D341Med (cell line): ENCODE measurements at places on chromosomes 7 and 10.
A peak's percentile ranks its signal among the peaks of the same experiment; 100 is the strongest.

DNA sequence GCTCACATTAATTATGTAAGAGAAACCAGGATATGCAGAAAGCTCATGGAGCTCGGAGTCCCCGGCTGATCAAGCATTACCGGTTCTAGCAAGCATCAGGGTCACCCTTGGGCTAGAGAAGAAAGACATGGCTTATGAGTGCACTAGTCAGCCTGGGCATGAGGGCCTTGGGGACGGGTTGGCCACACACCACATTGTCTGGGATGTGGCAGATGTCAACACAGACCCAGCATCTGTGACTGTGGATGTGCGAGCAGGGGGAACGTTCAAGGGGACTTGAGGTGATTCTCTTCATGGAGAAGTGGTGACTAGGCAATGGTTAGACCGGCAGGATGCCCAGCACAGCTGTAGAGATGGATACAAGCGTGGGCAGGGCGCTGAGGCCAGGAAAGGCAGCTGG lies 13.7 kb downstream of the ZMIZ2 start:
- DNase-seq, result no peak

DNA sequence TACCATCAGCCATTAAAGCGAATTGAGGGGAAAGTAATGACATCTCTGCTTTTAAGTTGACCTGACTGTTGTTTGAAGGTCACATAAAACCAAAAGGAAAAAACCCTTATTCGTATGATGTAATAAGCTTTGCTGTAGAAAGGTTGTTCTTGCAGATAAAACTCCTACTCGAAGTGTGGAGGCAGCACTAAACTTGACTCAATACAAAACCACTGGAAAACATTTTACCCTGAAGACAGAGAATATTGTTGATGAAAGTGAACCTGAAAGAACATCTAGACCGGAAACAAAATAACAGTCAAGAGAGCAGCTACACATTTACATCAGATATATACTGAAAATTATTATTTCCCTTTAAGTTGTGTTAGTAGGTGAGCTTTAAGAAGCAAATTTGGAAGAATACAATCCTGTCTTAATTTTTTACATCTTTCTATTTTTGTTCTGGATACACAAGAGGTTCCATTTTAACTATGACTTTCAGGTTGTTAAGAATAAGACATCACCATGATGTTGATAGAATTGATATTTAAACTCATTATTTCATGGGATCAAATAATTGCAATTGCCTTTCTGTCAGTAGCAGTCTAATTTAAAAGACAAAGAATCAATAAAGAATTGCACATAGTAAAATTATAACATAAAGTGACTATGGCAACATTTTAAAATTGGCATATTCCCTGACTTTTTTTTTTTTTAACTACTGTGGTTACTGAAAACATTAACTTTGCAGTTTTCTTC lies 6.4 kb downstream of the ETV1 start:
- no peak for DNase-seq

DNA sequence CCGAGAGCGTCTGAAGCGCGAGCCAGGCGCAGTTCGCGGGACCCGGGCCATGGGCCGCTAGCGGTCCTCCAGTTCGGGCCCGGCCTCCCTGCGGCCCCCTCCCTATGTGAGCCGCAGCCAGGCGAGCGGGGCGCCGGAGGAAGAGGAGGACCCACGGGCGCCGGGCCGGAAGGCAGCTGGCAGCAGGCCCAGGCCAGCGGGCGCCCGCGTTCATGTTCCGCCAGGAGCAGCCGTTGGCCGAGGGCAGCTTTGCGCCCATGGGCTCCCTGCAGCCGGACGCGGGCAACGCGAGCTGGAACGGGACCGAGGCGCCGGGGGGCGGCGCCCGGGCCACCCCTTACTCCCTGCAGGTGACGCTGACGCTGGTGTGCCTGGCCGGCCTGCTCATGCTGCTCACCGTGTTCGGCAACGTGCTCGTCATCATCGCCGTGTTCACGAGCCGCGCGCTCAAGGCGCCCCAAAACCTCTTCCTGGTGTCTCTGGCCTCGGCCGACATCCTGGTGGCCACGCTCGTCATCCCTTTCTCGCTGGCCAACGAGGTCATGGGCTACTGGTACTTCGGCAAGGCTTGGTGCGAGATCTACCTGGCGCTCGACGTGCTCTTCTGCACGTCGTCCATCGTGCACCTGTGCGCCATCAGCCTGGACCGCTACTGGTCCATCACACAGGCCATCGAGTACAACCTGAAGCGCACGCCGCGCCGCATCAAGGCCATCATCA lies 1.1 kb downstream of the ADRA2A start:
- DNase-seq, result peak; percentile 54

GRCh38 chr10:59464483-59464882 lies 102.1 kb upstream of the FAM13C start:
- no peak for DNase-seq

DNA sequence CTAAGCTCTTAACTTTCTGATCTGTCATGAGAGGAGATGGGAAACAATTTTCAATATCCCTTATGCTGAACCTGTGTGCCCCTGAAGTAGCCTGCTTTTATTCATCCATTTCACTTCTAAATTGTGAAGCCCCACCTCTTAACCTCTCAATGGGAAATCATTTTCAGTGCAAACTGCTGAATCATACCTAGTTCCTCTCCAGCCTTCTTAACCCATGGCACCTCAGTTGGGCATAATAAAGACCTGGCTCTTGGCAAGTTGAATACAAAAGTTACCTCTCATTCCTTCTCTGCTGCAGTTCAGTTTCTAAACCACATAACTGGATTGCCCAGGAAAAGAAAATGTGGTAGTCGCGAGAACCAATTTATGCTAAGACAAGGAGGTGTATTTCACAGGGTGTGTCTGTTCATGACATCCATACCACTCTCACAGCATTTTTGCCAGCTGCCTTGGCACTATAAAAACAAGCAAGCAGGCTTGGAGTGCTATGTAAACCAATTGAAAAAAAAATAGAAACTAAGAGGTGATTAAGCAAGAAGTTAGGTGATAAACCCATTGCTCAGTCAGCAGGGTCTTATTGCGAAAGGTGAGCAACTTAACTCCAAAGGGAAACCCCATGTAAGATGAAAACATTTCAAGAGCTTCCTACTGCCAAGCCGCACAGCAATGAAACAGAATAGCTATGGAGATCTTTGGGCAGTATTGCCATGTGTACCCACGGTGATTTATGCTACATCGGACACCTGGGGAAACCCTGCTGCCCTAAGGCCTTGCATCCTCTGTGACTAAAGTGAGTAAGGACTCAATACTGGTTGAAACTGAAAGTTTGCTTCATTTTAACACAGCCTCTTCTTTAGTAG lies 57.0 kb upstream of the DKK1 start:
- no peak for DNase-seq

DNA sequence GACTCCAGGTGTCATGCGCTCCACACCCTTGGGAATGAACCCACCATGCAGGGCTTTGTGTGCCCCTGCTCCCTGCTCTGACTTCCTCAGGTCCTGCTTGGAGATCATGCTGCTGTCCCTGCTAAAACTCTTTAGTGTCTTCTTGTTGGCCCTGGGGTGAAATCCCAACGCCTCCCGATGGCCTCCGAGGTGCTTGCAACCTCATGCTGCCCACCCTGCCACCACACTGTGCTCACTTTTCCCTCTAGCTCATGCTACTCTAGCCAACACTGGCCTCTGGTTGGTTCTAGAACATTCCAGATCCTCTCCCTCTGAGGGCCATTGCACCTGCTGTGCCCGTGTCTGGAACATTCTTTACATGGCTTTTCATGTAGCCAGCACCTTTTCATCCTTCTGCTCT lies 227.7 kb downstream of the ADAM12 start:
- DNase-seq, result no peak

GRCh38 chr10:109929501-109930219 lies 6.3 kb upstream of the XPNPEP1 start:
- DNase-seq, result no peak

DNA sequence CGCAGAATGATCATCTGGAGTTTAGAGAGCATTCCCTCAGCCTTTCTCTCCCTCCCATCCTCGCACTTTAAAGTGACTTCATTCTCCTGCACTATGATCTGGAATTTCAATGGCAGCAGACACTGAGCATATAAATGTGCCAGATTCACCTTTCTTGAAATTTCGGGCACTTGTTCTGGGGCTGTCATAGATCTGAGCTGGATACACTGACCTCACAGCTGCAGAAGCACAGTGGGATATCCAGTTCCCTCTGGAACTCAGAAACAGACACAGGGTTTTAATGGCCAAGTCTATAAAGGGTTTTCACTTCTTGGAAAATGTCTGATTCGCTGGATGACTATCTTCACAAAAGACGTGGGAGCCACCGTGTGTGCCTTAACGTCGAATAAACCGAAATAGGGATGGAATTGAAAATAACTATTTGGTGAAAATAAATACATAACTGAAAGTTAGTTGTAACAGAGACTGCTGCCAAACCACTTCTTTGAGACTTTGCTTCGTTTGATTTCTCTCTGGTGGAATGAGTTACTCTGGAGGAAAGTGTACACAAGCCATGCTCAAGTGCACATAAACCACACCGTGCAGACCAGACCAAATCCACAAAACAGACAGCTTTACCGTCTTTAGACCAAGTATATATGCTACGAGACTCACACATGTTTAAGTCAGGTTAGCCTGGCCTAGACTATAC lies 126.1 kb downstream of the SVIL start:
- DNase-seq, result no peak

GRCh38 chr10:54096892-54097291 lies 704.1 kb downstream of the PCDH15 start:
- no peak for DNase-seq

GRCh38 chr10:132978542-132978941 lies 36.2 kb upstream of the CFAP46 start:
- DNase-seq, result no peak

- no peak for DNase-seq
These were observed 34.0 kb upstream of the DLD start for GRCh38 chr7:107856806-107857540.

- no peak for DNase-seq
These were observed 38.3 kb upstream of the GHITM start for GRCh38 chr10:84101042-84101441.

- DNase-seq, result no peak
These were observed 49.6 kb downstream of the PLPP4 start for GRCh38 chr10:120506674-120507073.

GRCh38 chr10:117686606-117687005 lies 144.1 kb downstream of the EMX2 start:
- no peak for DNase-seq

- DNase-seq, result no peak
These were observed 238.9 kb downstream of the CAMK1D start for GRCh38 chr10:12588091-12588860.

DNA sequence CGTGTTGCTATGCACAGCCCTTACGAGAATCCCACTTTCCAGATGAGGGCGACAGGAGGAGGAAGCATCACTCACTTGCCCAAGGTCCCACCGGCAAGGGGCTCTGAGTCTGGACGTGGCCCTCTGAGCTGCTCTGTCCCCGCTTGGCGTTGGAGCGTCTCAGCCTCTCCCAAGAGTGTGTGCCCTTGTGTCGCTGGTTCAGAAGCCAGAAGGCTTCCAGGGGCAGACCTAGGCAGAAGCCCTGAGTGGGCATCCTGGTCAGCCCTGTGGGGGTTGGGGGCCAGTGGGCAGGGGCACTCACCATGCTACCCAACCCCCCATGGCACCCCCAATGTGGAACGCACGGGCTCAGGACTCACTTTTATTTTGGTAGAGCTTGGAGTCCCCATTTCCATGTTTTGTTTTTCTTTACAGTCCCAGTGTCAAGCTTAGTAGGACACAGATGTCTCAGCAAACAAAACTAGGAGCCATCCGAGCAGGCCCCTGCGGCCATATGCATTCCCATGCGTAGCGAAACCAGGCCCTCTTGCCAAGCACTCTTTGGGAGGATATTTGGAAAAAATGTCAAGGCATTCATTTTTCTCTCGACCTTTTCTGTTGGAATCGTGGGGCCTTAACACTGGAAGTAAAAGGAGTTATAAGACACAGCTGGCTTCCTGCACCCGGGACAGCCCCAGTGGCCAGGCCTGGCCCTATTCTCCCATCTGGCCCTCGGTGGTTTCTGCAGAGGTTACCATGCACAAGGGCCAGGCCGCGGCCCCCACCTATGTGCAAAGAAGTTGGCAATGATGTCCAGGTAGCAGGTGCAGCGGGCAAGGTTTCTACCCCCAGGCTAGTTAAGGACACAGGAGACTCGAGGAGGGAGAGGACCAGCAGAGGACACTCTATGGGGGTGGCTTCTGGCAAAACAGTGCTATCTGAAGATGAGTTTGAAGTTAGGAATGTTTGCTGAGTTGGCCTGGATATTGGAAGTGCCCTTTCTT lies 97.0 kb downstream of the LHPP start:
- no peak for DNase-seq

DNA sequence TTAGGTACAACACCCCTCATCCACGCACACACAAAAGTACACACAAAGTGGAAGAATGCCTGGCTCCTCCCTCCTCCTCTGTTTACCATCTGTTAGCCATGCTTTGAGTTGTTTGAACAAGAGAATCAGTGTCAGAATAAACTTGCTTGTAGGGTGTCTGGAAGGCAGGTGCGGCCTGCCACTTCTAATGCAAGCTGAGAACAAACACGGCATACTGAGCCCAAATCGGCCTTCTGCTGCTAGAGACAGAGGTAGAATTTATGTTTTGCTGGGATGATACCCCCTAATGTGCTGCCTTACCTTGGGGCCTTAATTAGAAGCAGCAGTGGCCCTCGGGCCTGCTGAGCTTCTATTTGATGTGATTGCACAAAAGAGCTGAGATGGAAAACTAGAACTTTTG lies 24.9 kb upstream of the FAM180A start:
- no peak for DNase-seq

DNA sequence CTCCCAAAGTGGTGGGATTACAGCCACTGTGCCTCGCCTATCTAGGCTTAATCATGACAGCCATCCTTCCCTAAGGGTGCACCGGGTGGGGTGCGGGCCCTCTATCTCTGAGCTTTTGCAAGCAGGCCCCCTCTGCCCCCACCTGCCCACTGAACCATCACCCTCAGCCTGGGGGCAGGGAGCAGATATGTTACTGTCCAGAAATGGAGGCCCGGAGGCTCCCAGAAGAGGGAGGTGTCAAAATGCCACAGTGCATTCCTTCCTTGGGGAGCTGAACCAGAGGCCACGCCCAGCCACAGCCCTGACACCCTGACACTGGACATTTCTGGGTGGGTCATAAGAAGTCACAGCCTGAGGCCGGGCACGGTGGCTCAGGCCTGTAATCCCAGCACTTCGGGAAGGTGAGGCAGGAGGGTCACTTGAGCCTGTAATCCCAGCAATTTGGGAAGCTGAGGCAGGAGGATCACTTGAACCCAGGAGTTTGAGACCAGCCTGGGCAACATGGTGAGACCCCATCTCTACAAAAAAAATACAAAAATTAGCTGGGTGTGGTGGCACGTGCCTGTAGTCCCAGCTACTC lies 129.8 kb upstream of the TNRC18 start:
- DNase-seq, result peak; percentile 12
